PC-3 (cell line): ENCODE measurements at places on chromosomes 6 and 20. TPM values are rescaled to one million over a fixed set of nuclear protein-coding genes. Genes with fewer than 3 reads are reported as not detected.

GRCh38 chr20:23456873-23457272 lies 4.2 kb upstream of the CST11 start:
- DNase-seq = no peak

DNA sequence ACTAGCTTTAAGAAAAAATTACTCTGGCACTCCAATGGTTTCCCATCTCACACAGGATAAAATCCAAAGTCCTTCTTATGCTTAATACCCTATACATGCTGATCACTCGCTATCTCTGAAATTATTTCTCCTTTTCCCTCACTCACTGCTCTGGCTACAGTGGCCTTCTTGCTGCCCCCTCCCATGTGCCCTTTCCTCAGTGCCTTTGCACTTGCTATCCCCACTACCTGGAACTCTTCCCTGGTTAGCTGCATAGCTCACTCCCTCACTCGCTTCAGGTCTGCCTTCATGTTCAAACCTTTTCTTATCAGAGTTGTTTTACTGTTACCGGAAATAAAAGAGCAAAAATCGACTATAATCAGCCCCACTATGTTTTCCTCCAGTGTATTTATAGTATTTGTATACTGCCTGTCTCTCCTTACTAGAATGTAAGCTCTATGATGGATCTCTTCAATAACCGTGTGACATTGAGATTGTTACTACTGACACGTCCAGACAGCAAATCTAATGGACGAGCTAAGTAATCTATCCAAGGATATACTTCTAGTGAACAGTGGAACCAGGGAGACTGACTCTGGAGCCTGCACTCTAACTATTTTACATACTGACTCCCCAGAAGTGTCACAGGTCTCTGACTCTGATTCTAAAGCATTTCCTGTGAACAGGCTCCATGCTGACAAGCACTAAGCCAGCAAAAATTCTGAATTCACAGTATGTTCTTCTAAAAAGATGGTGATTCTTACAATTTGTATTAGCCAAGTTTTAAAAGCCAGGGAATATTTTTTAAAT lies 25.1 kb downstream of the FKBP5 start:
- peak; percentile 12 for DNase-seq

DNA sequence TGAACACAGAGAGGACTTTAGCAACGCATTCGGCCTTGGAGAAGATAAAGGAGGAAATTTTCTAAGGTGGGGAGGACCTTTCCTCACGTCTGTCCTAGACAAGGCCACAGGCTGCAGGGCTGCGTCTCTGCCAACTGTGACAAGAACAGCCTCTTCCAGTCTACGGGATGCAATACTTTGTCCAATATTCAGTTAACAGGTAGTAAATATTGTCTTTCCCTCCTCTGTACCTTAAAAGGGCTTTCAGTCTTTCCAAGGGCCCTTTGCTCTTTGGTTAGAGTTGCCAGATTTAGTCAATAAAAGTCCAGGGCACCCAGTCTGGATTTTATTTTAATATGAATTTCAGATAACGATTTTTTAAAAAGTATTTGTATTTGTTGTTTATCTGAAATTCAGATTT lies 78.2 kb downstream of the ELOVL4 start:
- DNase-seq = no peak

DNA sequence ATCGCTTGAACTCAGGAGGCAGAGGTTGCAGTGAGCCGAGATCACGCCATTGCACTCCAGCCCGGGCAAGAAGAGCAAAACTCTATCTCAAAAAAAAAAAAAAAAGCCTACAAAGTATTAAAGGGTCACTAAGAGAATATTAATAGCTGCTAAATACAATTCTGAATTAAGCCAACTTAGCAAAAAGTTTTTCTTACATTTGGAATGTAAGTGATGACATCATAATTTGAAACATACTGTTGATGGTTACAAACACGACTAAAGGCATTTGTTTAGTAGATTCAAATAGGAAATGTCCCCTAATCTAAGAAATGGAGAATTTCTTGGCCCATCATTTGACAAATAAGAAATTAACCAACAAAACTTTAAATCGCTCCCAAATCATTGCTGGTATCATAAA lies 282.8 kb downstream of the RNGTT start:
- DNase-seq = no peak

- peak; percentile 18 for DNase-seq
Measured at GRCh38 chr20:63116412-63117106, 99.4 kb downstream of the YTHDF1 start.

The PSORS1C2 gene
- total RNA-seq = not detected in 2 replicates

The CYP39A1 gene
- 0.66 and 1.2 TPM in 2 replicates for total RNA-seq

The CAP2 gene
- 8.2 and 11.6 TPM in 2 replicates for total RNA-seq

The BTN1A1 gene
- not detected in 2 replicates for total RNA-seq
